ENCODE measurements at places on chromosomes 3 and 15. TPM values are rescaled to one million over a fixed set of nuclear protein-coding genes. Genes with fewer than 3 reads are reported as not detected.
A peak's percentile ranks its signal among the peaks of the same experiment; 100 is the strongest.

Gene TYRO3
- 5.1 TPM for total RNA-seq

Gene PLCL2
- total RNA-seq: 71.1 TPM

Gene GPR62
- total RNA-seq: 0.44 TPM

Gene CCNB2
- total RNA-seq: 13.1 TPM

Gene TPRG1
- 1.3 TPM for total RNA-seq

Gene GOLGA6D
- not detected for total RNA-seq

Gene C3orf18
- total RNA-seq: 13.0 TPM

Gene FMN1
- total RNA-seq: 1.1 TPM

- peak; percentile 85 for DNase-seq
Observed at GRCh38 chr3:16247282-16248061, 17.3 kb downstream of the DPH3 start.

DNA sequence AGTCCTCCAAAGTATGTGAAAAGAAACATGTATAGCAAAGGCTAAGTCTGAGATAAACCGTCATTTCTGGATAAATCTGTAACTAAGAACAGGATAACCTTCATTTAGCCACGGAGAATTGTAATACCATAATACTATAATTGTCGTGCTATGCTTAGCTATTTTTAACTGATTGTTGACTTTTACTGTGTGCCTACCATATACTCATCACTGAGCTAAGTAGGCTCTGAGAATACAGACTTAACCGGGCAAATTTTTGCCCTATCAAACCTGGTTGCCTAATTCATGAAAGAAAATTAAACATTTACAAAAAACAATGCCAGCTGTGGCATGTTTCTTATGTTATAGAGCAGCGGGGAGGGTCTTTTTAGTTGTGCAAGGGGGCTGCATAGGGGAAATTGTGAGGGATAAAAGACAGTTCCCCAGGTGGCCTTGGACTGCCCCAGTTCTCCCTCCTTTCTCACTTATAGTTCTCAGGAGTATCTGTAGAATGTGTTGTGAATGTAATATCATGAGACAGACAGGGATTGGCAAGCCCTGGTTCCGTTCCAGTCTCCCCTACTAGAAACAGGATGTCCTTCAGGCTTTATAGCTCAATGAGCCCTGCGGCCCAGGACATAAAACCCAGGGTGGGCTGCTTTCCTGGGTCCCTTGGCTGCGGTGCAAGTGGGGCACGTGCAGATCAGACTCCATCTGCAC, 318.5 kb downstream of the GBE1 start:
- DNase-seq: no peak

DNA sequence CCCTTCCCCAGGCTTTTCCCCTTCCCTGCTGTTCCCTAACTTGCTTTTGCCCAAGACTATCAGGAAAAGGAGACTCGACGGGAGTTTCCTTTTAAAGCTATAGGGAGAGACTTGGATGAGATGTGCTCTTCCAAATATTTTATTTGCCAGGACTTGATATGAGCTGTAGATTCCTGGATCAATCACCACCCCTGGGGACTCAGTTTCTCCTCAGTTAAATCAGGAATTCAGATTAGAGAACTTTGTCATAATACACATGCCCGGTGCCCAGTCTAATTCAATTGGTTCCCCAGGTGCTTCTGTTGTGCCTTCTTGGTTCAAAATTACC, 46.6 kb downstream of the SMAD6 start:
- no peak for DNase-seq

GRCh38 chr3:11014253-11014652, 21.7 kb downstream of the SLC6A1 start:
- no peak for DNase-seq

- DNase-seq: no peak
Observed at GRCh38 chr15:78684657-78685056, 43.6 kb upstream of the CHRNB4 start.

DNA sequence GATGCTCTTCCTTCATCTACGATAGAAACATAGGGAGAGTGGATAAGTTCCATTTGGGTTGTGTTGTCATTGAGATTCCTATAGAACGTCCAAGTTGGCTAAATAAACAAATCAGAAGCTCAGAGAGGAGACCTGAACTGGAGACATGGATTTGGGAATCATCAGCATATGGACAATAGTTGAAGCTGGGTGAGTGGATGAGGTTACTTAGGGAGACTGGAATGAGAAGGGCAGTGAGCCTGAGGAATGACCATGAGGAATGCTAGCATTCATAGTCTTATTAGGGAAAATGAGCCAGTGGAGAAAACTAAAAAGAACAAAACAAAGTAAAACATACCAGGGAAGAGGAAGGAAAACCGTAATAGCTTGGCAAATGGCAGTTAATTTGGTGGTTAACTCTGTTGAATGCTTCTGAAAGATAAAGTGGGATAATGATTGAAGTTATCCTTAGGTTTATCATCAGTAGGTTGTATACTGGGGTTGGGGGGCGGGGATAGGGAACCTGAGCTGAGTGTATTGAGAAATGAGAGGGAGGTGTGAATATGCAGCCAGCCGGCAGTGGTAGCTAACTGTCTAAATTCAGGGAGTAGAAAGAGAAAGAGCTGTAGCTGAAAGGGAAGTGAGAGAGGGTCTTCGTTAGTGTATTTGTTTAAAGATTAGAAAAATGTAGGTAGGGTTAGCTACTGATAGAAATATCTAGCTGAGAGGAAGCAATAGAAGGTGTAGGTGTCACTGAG, 74.6 kb downstream of the ARHGEF26 start:
- no peak for DNase-seq

DNA sequence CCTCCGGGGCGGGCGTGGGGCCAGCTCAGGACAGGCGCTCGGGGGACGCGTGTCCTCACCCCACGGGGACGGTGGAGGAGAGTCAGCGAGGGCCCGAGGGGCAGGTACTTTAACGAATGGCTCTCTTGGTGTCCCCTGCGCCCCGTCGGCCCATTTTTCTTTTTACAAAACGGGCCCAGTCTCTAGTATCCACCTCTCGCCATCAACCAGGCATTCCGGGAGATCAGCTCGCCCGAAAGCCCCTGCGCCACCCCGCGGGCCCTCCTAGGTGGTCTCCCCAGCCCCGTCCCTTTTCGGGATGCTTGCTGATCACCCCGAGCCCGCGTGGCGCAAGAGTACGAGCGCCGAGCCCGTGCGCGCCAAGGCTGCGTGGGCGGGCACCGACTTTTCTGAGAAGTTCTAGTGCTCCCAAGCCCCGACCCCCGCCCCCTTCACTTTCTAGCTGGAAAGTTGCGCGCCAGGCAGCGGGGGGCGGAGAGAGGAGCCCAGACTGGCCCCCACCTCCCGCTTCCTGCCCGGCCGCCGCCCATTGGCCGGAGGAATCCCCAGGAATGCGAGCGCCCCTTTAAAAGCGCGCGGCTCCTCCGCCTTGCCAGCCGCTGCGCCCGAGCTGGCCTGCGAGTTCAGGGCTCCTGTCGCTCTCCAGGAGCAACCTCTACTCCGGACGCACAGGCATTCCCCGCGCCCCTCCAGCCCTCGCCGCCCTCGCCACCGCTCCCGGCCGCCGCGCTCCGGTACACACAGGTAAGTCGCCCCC, at the start of gene THBS1:
Gene THBS1, plus strand, starts transcription at position 595 of the 757 bp plus-strand sequence. CDS start 779 bp downstream, outside the sequence.
- DNase-seq: peak; percentile 42

DNA sequence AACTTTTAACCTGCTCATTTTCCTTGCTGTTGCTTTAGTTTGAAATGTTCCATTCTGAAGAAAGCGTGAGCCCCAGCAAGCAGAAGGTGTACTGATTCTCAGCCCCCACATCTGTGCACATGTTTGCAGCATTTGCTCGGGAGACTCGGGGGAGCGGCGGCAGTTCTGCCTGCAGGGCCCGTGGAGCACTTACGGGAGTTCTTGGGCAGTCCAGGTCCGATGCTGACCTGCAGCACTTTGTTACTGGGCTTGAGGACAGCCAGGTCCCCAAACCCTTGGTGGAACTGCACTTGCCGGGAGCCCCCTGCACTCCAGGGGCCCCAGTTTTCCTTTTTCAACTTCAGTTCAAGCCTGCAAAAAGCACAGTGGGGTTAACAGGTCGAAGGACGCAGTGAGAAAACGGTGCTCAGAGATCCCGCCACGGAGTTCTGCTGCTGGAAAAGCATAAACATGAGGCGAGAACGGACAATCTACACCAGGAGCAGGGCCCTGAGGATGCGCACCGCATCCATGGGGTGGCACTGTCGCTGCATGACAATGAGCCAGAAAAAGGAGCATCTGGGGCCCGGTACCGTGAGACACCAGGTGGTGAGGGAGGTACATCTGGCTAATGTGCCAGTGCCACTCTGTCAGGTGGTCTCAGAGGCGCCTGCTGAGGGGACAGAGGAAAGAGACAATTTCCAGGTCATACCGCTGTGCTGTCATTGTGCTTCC, 45.6 kb upstream of the LDHAL6B start:
- peak; percentile 67 for DNase-seq

- DNase-seq: no peak
Observed at GRCh38 chr15:62447742-62448141, 282.7 kb upstream of the C2CD4B start.

GRCh38 chr3:158103081-158103886, 2.9 kb downstream of the SHOX2 start:
- peak; percentile 43 for DNase-seq

- DNase-seq: no peak
Observed at GRCh38 chr3:156750874-156751245, 75.3 kb upstream of the LEKR1 start.

GRCh38 chr15:96053781-96054428, 276.6 kb upstream of the NR2F2 start:
- no peak for DNase-seq

DNA sequence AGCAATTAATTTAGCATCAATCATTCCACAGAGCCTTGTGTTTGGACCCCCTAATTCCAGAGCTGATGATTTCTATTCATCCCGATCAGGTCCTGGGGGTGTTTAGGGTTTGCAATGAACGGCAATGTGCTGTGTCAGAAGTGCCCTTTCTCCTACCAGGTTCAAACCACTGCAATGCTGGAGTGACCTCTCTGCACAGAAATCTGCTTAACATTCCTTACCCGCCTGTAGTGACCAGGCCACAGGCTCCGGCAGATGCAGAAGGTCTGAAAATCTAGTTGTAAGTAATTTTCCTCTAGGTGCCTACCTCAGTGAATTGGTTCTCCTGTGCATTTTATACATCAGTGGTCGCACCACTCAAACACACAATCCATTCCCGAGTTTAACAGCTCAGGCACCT, 725.3 kb upstream of the CFAP20DC start:
- DNase-seq: no peak

DNA sequence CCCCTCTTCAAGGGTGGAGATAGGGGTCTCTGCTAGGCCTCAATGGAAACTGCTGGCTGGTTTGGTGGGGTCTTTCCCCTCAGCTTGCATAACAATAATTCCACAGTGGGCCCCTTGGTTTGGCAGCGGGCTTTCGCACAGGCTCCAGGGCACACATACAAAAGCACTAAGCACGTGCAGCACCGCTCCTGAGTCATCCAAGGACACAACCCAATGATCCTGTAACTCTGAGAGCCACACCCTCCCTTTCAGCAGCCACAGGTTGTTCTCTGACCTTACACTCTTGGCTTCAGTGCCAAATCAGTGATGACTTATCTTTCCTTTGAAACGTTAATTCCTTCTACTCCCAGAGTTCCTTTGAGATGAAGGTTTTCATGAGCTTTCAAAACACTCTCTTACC, 41.7 kb downstream of the DAPK2 start:
- DNase-seq: no peak

- DNase-seq: no peak
Observed at GRCh38 chr3:105415951-105416350, 49.2 kb downstream of the ALCAM start.

DNA sequence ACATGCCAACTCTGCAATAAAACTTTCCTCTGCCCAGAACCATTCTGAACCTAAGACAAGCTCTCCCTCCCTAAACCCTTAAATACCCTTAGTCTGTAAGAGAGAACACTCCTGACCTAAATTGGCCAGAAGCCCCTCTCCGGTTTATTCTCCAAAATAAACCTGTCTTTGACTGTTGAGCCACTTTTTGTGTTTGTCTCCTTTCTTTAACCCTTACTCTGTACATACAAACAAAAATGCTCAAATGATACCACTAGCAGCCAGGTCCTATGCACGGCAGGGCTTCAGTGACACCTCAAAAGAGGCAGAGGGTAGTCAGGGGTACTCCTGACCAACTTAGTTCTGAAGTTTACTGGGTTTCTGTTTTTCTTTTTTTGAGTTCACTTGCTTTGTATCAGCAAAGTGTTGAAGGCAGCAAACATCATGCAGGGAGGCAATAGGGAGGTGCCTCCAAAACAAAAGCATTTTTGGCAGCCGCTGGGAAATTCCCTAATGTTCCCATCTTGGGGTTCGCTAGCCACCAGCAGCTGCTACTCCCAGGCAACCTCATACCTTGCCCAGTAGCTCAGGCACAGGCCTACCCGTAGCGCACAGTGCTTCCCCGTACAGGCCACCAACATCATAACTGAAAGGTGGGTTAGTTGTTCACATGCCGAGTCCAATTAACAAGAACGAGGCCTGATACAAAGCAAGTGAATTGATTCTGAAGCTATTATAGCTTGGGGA, 62.9 kb upstream of the GCNT3 start:
- no peak for DNase-seq

- peak; percentile 73 for DNase-seq
Observed at GRCh38 chr15:57375827-57376695, at the start of gene CGNL1. CGNL1 (plus strand) TSS chr15:57376505; CDS start chr15:57438000, 61,495 bp downstream.

GRCh38 chr3:42613462-42613861, 13.0 kb downstream of the NKTR start:
- DNase-seq: no peak

DNA sequence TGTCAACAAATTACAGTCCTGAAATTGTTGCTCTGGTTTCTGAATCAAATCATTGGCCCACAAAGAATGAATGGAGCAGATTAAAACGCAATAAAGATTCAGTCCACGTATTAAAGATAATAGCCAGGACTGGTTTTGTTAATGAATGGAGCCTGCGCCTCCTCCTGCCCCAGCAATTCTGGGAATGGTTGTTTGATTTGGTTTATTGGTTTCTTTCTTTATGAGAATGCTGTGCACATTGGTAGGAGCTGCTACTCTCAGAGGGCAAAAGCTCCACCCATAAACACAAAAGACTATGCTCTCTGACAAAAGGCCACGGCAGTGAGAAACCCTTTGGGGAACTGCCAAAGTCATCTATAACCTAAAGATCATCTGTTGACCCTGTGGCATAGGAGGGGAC, 261.1 kb downstream of the ABHD5 start:
- DNase-seq: no peak

- DNase-seq: no peak
Observed at GRCh38 chr3:57956119-57956832, 51.9 kb upstream of the FLNB start.

GRCh38 chr3:38834110-38834509, 18.1 kb upstream of the SCN10A start:
- DNase-seq: no peak

- no peak for DNase-seq
Observed at GRCh38 chr15:38300395-38300794, 47.8 kb downstream of the SPRED1 start.
